Endothelial cell of umbilical vein (primary cell): ENCODE measurements at places on chromosomes 7 and 10. TPM values are rescaled to one million over a fixed set of nuclear protein-coding genes. Genes with fewer than 3 reads are reported as not detected.

DNA sequence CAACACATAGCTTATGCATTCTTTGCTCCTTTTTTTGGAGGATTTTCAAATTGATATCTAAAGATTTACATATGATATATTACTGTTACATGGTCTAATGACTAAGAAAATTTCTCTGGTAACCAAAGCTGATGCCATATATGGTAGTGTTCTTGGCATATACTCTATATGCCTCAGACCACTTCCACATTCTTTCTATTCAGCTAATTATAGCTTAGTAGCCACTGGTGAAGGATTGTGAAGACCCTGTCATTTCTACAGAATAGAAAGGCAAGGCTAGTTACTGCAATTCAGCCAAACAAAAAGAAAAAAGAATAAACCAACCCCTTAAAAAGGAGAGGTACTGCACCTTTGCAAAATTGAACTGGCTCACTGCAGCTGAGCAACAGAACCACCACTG is 3.7 kb downstream of the PURB start:
- DNase-seq, result peak; percentile 71

- no peak for DNase-seq
Measured at GRCh38 chr7:93828260-93828659, 62.3 kb downstream of the TFPI2 start.

DNA sequence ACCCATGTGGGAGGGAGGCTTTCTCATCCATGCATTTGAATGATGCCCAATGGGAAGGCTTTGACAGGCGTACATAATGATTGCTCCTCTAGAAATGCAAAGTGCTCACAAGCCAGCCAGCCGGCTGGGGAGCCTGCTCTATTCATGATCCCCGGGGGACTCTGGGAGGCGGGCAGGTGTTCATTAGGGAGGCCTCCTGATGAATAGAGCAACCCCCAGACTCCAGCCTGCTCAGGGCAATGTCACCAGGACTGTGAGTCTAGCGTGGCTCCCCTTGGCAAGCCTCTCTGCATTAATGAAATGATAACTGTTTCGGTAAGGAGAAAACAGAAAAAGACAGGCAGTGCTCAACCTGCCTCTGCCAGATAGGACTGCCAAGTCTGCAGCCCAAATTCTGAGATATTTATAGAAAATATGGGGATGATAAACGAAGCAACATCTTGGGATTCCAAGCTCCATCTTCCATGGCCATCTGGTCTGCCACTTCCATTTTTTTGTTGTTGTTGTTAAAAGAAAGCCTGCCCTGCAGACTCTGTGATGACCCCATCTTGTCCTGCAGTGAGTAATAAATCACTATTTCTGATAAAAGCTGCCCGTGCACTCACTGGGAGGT is 236.4 kb downstream of the PRPF18 start:
- no peak for DNase-seq

GRCh38 chr7:86932038-86932512 is 127.4 kb downstream of the ELAPOR2 start:
- peak; percentile 77 for DNase-seq

AIFM2 gene
- 6.6 and 8.7 TPM in 2 replicates for total RNA-seq

DNA sequence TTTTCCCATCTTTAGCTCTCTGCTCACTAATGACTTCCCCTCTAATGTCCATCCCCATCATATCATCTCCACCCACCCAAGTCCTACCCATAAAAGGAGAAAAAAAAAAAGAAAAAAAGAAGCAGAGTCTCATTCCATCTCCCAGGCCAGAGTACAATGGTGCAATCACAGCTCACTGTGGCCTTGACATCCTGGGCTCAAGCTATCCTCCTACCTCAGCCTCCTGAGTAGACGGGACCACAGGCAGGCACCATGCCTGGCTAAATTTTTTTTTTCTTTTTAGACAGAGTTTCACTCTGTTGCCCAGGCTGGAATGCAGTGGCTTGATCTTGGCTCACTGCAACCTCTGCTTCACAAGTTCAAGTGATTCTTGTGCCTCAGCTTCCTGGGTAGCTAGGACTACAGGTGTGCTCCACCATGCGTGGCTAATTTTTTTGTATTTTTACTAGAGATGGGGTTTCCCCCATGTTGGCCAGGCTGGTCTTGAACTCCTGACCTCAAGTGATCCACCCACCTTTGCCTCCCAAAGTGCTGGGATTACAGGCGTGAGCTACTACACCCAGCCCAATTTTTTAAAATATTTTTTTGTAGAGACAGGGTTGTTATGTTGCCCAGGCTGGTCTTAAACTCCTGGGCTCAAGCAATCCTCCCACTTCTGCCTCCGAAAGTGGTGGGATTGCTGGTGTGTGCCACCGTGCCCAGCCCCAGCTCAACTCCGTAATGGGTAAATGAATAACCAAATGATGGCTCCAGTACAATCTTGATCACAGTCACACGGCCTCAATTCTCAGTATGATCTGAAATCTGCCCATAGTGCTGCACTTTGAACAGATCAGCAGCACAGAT is 24.6 kb upstream of the SGMS1 start:
- DNase-seq, result no peak

NODAL gene
- total RNA-seq, result not detected in 2 replicates

CPA4 gene
- total RNA-seq, result not detected in 2 replicates

DNA sequence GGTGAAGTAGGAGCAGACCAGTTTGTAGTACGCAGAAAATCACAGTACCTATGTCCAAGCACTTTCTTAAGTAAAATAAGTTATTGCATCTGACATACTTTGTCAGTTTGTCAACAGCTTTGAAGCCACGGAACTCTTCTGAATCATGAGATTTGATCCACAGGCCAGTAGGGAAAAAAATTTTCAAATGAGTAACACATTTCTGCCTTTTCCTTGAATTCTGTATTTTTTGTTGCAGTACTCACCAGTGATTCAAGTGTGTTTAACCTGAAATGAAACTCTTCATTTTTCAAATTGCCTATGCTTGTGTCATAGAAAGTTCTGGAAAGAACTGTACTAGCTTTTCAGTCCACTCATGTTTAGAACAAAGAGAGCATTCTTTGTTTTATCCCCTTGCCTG is 337.7 kb downstream of the GATA3 start:
- DNase-seq, result no peak
